ENCODE measurements at places on chromosomes 6 and 20.

- DNase-seq, result no peak
Observed at GRCh38 chr20:549722-550496, 6.3 kb upstream of the CSNK2A1 start.

GRCh38 chr6:90469906-90470305 is 117.0 kb downstream of the MAP3K7 start:
- DNase-seq, result no peak

DNA sequence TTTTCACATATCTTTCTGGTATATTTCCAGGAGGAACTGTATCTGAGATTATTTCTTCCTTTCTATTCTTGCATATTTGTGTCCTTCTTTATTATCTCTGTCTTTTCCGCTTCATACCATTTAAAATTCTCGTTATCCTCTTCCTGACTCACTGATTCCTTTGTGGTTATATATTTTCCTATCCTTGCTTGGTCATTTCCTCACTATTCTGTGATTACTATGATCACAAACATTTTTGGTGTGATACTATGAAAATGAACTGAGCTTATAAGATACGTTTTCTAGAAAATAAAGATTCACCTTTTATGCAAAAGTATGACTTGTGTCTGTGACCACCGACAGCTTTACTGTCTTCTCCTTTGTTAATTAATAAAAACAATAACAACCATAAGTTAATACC is 26.5 kb upstream of the MYCT1 start:
- no peak for DNase-seq

DNA sequence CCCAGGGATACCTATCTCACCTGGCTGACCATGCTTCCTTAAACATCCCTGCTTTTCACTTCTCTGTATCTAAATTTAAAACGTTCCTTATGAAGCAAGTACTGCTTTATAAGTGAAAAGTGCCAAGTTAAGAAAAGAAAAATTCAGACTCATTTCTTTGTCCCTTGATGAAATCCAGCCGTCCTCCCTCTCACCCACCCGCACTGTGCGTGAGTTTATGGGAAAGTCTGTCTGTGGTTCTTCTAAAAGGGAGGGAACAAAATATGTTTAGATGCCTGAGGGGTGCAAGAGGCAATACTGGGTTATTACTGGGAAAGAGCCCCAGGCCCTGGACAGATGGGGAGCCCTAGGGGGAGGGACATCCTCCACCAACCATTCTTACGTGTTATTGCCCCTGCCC is 31.2 kb downstream of the SPDEF start:
- no peak for DNase-seq

DNA sequence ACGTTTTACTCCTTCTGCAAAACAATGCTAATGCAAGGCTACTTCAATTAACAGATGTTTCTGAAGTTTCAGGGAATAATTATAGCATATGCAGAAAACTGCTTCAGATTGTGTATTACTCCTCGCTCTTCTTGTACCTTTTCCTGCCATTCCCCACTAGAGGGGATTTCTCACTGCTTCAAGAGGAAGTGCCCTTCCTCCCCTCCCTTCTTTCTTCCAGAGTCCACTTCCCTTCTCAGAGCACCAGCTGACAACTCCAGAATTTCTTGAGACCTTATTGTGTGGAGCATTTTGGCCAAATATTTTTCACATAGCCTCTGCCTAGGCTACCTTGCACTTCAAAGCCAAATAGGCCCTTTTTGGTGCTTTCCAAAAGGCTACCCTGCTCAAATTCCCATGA is 12.7 kb upstream of the MCUR1 start:
- DNase-seq, result no peak

DNA sequence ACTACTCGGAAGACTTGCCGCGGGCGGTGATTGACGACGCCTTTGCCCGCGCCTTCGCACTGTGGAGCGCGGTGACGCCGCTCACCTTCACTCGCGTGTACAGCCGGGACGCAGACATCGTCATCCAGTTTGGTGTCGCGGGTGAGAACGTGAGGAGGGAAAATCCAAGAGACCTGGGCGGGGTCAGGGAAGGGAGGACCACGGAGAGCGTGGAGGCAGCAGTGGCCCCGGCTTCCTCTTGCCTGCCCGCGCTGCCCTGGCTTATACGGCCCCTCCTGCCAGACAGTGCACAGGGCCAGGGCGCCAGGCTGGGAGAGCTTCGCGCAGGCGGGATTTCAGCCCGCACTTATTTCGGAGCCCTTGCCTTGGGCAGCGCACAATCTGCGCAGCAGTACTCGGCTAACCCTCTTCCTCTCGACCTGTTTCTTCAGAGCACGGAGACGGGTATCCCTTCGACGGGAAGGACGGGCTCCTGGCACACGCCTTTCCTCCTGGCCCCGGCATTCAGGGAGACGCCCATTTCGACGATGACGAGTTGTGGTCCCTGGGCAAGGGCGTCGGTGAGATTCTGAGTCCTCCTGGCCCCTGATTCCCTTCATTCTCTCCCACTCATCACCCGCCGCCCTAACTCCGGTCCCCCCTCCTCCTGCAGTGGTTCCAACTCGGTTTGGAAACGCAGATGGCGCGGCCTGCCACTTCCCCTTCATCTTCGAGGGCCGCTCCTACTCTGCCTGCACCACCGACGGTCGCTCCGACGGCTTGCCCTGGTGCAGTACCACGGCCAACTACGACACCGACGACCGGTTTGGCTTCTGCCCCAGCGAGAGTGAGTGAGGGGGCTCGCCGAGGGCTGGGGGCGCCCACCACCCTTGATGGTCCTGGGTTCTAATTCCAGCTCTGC is 2.0 kb downstream of the MMP9 start:
- peak; percentile 51 for DNase-seq

DNA sequence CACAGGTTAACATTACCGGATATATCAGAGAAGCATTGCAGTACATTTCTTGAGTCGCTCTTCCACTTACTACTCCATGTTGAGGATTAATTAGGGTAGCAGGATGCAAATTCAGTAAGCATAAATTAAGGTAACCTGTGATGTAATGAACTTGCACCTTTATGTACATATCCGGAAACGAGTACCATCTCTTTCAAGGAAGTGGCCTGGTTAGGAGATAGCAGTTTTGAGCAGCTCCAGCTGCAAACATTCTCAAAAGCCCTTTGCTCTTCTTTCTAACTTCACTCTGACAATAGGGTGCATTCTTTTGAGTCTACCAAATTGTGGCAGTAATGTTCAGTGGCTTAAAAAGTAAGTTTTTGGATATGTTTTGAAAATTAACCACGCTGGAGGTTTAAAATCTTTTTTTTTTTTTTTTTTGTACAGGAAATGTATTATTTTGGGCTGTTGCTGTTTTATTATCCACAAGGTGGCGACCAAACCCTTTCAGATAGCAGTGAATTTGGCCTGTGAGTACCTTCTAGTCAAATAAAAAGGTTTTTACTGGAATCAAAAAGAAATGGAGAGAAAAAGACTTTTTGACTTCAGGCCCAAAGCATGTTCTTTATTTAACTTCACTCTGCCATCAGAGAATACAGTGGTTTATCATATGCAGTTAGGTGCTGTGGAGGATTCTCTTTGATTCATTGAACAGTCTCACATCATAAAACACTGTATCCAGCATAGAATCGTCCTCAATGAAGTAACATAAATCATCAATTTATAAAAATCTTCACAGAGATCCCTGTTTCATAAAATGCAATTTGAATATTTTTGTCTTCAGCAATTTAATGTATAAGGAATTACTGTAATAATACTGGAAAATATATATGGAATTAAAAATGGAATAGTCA is 8.9 kb downstream of the FAM217B start:
- no peak for DNase-seq

- DNase-seq, result no peak
Observed at GRCh38 chr20:49431329-49431728, 51.1 kb downstream of the KCNB1 start.

DNA sequence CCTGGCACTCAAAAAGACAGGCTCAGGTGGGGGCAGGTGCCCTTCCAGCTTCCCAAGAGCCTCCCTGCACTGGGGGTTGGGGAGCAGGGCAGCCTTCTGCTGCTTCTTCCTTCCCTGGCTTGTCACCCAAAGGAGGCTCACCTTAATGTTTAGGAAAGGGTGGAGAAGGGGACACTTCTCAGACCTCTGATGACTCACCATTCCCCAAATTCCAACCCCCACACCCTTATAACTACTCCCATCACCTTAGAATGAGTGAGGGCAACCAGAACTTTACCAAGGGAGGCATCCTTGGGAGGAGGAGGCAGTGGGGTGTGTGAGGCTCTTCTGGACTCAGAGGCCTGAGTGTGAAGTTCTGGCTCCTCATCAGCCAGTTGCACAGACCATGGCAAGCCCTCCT is 15.2 kb upstream of the FOXP4 start:
- DNase-seq, result no peak

GRCh38 chr6:135148889-135149288 is 32.2 kb upstream of the MYB start:
- DNase-seq, result no peak

DNA sequence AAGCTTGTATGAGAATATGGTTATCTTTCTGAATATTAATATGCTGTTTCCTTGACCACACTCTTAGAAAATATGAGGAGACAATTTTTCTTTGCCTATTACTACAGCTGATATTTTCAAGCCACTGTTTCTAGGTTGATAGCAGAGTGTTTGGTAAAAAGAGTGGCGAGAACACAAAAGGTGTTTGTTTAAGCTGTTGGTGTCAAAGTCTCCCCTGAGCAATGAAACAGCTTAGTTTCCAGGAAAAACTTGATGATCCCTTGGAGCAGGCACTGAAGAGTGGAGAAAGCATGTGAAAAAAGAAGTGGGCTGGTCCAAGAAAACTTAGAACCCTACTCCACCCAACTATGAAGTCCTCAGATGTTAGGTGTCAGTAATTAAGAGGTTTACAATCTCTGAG is 182.7 kb downstream of the TFAP2B start:
- no peak for DNase-seq

- DNase-seq, result no peak
Observed at GRCh38 chr6:107661291-107661690, 162.8 kb downstream of the SCML4 start.

- no peak for DNase-seq
Observed at GRCh38 chr6:103326760-103327757, 1532.7 kb downstream of the HACE1 start.

GRCh38 chr6:52393780-52394179 is 26.4 kb upstream of the EFHC1 start:
- DNase-seq, result no peak

DNA sequence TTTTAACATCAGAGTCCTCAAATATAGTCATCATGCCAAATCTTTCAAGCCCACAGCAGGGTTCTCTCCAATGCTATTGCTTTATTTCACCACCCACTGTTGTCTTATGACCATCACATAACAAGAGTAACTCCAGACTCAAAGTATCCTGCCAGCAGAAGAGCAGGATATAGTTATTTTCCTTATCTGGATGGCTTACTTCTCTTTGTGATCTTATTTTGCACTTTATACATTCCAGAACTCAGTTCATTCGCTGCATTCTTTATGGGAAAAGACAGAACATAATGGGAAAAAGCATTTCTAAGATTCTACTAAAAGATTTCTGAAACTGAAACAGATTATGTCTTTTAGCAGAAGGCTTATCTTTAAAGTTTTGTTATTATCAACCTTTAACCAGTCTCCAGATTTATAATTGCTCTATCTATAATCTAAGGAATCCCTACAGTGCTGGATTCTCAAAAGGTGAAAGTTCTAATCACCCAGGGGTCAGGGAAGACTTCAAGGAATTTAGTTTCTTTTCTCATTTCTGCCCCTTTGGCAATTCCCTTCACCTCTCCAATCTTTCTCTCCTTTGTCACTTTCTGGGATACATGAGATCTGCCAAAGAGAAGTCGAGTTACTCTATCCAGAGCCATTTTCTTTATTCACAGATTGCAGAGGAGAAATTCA is 190.4 kb downstream of the TPBG start:
- DNase-seq, result no peak

GRCh38 chr6:25014791-25015560 is 79.2 kb upstream of the RIPOR2 start:
- no peak for DNase-seq

GRCh38 chr20:61422636-61423425 is 170.8 kb downstream of the CDH4 start:
- no peak for DNase-seq

- DNase-seq, result no peak
Observed at GRCh38 chr20:37528446-37529213, 954 bp upstream of the BLCAP start.

- no peak for DNase-seq
Observed at GRCh38 chr6:97215157-97215769, 67.8 kb downstream of the MMS22L start.

DNA sequence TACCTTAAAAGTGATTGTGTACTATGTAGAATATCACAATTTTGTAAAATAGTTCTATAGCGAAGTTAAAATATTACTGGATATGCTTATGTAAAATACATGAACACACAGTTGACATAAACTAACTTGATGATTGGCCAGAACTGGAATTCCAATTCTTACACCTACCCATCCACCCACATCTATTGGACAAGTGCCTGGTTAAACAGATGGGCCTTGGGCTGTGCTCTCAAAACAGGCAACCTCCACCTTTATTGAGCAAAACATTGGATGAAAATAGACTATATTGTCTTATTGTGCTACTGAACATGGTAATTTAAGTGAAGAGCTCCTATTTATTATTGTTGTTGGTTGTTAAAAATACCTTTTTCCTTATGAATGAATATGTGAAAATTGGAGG is 154.0 kb upstream of the FLRT3 start:
- no peak for DNase-seq

DNA sequence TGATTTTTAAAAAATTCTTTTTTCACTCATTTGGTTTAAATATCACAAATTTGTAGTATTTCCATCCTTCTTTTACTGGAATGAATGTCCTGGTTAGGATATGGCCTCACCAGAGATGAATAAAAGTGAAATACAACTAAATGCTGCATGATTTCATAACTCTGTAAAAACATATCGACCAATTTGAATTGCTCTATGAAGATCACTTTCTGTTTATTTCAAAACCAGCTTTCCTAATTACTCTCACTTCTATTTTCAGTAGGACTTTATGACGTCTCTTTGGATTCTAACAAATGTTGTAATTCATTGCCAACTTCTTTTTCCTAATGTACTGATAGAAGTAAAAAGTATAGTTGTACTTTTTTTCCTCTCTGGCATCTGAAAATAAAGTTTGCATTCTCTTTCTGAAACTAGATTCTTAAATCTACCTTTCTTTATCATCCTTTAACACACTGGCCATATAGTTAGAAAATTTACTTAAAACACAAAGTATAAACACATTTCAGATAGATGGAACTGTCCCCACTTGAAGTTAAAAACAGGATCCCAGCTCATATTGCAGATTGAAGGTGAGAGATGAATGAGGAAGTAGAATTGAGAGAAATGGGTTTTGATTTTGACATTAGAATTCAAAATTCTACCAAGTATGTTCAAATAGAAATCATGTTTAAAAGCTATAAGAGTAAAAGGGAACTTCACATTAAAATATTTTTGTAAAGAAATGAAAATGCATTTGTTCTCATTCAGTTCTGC is 40.3 kb upstream of the IL20RA start:
- no peak for DNase-seq
